CD4-positive, CD25-positive, alpha-beta regulatory T cell (primary cell): ENCODE measurements at places on chromosomes 4 and X. TPM values are rescaled to one million over a fixed set of nuclear protein-coding genes. Genes with fewer than 3 reads are reported as not detected.

- DNase-seq: no peak
- no peaks in the 10 kb centered on the region for H3K4me1 ChIP-seq
- no peaks in the 10 kb centered on the region for H3K36me3 ChIP-seq
- no peaks in the 10 kb centered on the region for H3K27me3 ChIP-seq
- H3K4me3 ChIP-seq: no peak overlapping the region
Measured at GRCh38 chr4:29717287-29718057, 1002.7 kb upstream of the PCDH7 start.

GRCh38 chrX:54710920-54711319 is 87.1 kb downstream of the ITIH6 start:
- no peaks in the 10 kb centered on the region for H3K4me1 ChIP-seq
- no peak overlapping the region for H3K4me3 ChIP-seq
- no peaks in the 10 kb centered on the region for H3K36me3 ChIP-seq
- H3K27ac ChIP-seq: no peak overlapping the region

- no peaks in the 10 kb centered on the region for H3K27me3 ChIP-seq
- H3K36me3 ChIP-seq: no peaks in the 10 kb centered on the region
- no peak overlapping the region for H3K27ac ChIP-seq
Measured at GRCh38 chr4:97498875-97499274, 644.4 kb downstream of the STPG2 start.

DNA sequence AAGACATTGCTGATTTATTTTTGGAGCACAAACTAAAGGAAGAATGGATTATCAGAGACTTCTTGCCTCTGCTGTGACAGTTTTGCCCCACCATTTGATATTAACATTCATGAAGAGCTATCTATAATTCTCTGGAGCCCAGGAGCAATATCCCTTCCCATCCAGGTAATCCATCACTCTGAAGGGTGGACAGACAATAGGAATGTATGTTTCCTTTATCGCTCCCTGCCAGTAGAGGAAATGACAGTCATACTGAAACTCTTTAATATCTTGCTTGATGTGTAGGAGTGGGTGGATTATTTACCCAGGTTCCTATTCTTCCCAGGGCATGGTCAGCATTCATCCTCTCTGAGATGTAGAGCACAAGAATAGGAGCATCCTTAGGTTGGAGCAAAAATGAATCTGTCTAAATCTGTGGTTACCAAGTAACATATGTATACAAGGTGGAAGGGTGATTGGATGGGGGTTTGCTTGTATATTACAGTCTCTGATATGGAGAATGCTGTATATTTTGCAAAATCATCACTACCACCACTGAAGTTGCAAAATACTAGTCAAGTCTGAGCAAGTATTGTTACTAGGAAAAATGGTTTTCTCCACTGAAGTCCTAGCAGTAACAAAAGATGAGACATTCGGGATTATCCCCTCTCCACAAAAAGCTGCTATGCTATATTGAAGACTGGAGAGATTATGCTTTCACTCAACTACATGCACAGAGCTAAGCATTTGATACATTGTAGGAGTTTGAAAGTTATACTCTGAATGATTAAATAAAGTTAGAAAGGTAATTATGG is 151.6 kb downstream of the CBLL2 start:
- H3K4me3 ChIP-seq: no peak overlapping the region
- H3K27ac ChIP-seq: no peak overlapping the region
- H3K4me1 ChIP-seq: no peaks in the 10 kb centered on the region
- no peak for DNase-seq
- H3K27me3 ChIP-seq: no peaks in the 10 kb centered on the region
- H3K36me3 ChIP-seq: no peaks in the 10 kb centered on the region

The LARP1B gene
- 3.5 TPM for polyA plus RNA-seq

- H3K36me3 ChIP-seq: no peaks in the 10 kb centered on the region
- H3K4me3 ChIP-seq: no peak overlapping the region
- H3K4me1 ChIP-seq: no peaks in the 10 kb centered on the region
- no peak for DNase-seq
- H3K27me3 ChIP-seq: no peaks in the 10 kb centered on the region
Measured at GRCh38 chr4:6506616-6507140, 34.3 kb upstream of the PPP2R2C start.

- H3K27ac ChIP-seq: no peak overlapping the region
- H3K36me3 ChIP-seq: no peaks in the 10 kb centered on the region
- H3K4me3 ChIP-seq: no peak overlapping the region
- no peaks in the 10 kb centered on the region for H3K27me3 ChIP-seq
Measured at GRCh38 chr4:8148785-8149435, 9.7 kb downstream of the ABLIM2 start.

DNA sequence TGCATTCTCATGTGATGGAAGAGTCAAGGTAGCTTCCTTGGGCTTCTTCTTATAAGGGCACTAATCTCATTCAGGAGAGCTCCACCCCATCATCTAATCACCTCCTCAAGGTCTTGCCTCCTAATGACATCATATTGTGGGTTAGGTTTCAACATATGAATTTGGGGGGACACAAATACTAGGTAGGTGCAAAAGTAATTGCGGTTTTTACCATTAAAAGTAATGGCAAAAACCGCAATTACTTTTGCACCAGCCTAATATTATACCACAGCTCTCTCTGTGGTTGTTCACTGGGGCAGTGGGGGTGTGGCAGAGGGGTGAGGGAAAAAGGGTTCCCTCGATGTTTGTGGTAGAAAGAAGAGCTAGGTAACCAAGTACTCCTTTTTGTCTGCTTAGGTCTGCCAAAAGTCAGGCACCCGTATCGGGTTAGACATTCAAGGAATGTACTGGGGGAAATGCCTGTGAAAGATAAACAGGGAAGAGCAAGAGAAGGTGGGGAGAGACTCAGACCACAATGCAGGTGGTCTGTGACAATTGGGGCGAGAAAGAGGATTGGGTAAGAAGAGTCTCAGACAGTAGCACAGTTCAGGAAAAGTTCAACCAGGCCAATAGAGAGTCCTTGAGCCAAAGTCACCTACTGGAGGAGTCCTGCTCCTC is 78.9 kb upstream of the MTM1 start:
- H3K4me1 ChIP-seq: no peaks in the 10 kb centered on the region
- no peak overlapping the region for H3K27ac ChIP-seq
- H3K27me3 ChIP-seq: no peaks in the 10 kb centered on the region
- no peak overlapping the region for H3K4me3 ChIP-seq
- DNase-seq: no peak

- no peak overlapping the region for H3K27ac ChIP-seq
- H3K4me1 ChIP-seq: peaks cover 4% of the 10 kb centered on the region
- DNase-seq: no peak
- no peaks in the 10 kb centered on the region for H3K36me3 ChIP-seq
Measured at GRCh38 chrX:37871626-37872302, 24.4 kb upstream of the DYNLT3 start.

DNA sequence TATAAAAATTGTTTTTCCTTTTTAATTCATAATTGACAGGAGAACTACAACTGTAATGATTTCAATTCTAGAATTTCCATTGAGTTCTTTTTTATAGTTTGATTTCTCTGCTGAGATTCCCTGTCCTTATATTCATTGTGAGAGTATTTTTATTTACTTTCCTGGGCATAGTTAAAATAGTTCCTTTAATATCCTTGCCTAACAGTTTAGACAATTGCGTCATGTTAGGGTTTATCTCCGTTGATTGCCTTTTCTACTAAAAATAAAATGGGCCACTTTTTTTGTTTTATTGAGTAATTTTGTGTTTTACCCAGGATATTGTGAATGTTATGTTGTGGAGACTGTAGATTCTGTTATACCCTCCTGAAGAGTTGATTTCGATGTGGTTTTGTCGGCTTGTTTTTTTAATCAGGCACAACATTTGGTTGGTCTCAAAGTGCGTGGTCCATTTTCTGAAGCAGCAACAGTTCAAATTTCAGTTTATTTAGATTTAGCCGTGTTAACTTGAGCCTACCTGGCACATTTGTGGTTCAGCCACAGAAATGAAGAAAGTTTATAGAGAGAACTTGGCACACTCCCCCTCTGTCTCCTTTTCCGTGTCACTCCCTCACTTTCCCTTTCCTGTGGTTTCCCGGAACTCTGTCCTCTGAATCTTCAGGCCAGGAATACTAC is 16.0 kb upstream of the PRRG1 start:
- no peaks in the 10 kb centered on the region for H3K36me3 ChIP-seq
- H3K27me3 ChIP-seq: no peaks in the 10 kb centered on the region
- H3K4me3 ChIP-seq: no peak overlapping the region
- no peaks in the 10 kb centered on the region for H3K4me1 ChIP-seq

- H3K27ac ChIP-seq: no peak overlapping the region
- DNase-seq: no peak
- H3K27me3 ChIP-seq: no peaks in the 10 kb centered on the region
- peaks cover 38% of the 10 kb centered on the region for H3K36me3 ChIP-seq
Measured at GRCh38 chrX:47448165-47448806, 34.7 kb downstream of the ZNF41 start.

The ZFX gene
- polyA plus RNA-seq: 39.2 TPM

GRCh38 chrX:110732266-110732665 is 63.4 kb downstream of the CHRDL1 start:
- no peak overlapping the region for H3K4me3 ChIP-seq
- no peaks in the 10 kb centered on the region for H3K36me3 ChIP-seq
- no peaks in the 10 kb centered on the region for H3K27me3 ChIP-seq
- H3K27ac ChIP-seq: no peak overlapping the region
- H3K4me1 ChIP-seq: no peaks in the 10 kb centered on the region

The ARHGAP36 gene
- not detected for polyA plus RNA-seq

DNA sequence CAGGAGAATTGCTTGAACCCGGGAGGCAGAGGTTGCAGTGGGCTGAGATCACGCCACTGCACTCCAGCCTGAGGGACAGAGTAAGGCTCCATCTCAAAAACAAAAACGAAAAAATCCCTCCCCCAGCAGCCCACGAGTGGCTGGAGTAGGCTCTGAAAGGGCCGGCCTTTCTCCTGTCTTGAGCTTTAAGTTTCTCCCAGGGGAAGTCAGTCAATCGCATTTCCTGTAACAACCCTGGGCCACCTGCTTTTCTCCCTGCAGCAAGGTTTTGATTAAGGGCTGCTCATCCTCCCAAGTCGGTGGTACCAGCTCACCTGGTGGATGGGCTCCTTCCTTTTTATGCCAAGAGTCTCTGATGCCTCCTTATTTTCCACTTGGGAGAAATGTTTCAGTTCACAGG is 2.0 kb upstream of the NYX start:
- H3K36me3 ChIP-seq: no peaks in the 10 kb centered on the region
- peaks cover 6% of the 10 kb centered on the region for H3K4me1 ChIP-seq
- no peaks in the 10 kb centered on the region for H3K27me3 ChIP-seq
- no peak overlapping the region for H3K27ac ChIP-seq
- no peak overlapping the region for H3K4me3 ChIP-seq
- DNase-seq: no peak

The CC2D2A gene
- 0.49 TPM for polyA plus RNA-seq

GRCh38 chr4:2811830-2812611 is 19.1 kb downstream of the SH3BP2 start:
- H3K27ac ChIP-seq: peak overlapping the region; percentile 87
- H3K4me3 ChIP-seq: peak overlapping the region; percentile 55
- H3K4me1 ChIP-seq: peaks cover 50% of the 10 kb centered on the region
- H3K36me3 ChIP-seq: no peaks in the 10 kb centered on the region
- no peaks in the 10 kb centered on the region for H3K27me3 ChIP-seq
- DNase-seq: peak; percentile 59

- no peaks in the 10 kb centered on the region for H3K4me1 ChIP-seq
- H3K27me3 ChIP-seq: no peaks in the 10 kb centered on the region
- H3K27ac ChIP-seq: no peak overlapping the region
- no peaks in the 10 kb centered on the region for H3K36me3 ChIP-seq
Measured at GRCh38 chrX:145609951-145610511, 207.6 kb upstream of the SLITRK2 start.

The BST1 gene
- polyA plus RNA-seq: 6.5 TPM

- H3K27ac ChIP-seq: no peak overlapping the region
- no peaks in the 10 kb centered on the region for H3K36me3 ChIP-seq
- no peak for DNase-seq
- H3K4me3 ChIP-seq: no peak overlapping the region
- no peaks in the 10 kb centered on the region for H3K4me1 ChIP-seq
Measured at GRCh38 chr4:126306152-126306869, 991.6 kb downstream of the FAT4 start.

- no peak overlapping the region for H3K27ac ChIP-seq
- no peaks in the 10 kb centered on the region for H3K27me3 ChIP-seq
Measured at GRCh38 chr4:72557021-72557420, 12.0 kb downstream of the ADAMTS3 start.

DNA sequence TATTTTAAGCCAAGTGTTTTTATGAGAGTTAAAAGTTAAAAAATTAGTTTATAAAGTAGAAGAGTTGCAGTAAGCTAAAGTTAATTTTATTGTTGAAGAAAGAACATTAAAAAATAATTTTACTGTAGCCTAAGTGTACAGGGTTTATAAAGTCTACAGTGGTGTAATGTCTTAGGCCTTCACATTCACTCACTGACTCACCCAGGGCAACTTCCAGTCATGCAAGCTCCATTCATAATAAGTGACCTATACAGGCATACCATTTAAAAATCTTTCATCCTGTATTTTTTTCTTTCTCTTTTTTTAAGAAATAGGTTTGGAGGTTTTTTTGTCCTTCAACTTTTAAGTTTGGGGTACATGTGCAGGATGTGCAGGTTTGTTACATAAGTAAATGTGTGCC is 87.9 kb upstream of the NR3C2 start:
- no peak for DNase-seq
- H3K36me3 ChIP-seq: no peaks in the 10 kb centered on the region
- H3K4me1 ChIP-seq: no peaks in the 10 kb centered on the region
- H3K27me3 ChIP-seq: no peaks in the 10 kb centered on the region

DNA sequence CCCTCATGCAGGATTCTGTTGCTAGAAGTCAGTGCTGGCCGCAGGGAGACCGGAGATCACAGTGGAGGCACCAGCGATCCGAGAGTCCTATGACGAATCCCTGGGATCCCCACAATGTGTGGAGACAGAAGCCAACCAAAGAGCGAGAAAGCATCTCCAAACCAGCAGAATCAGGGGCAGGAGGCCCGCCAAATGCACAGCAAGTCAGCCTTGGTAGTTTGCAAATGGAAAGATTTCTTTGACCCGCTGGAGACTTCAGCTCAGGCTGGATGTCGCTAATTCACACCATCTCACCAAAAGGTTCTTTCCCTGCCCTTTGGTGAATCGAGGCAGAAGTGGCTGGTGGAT is 505 bp upstream of the PKD2 start:
- H3K27me3 ChIP-seq: peaks cover 3% of the 10 kb centered on the region
- DNase-seq: no peak
- peak overlapping the region; percentile 61 for H3K4me3 ChIP-seq
- H3K4me1 ChIP-seq: peaks cover 25% of the 10 kb centered on the region
- no peak overlapping the region for H3K27ac ChIP-seq
- H3K36me3 ChIP-seq: no peaks in the 10 kb centered on the region

The IL2 gene
- polyA plus RNA-seq: not detected

The TGIF2LX gene
- not detected for polyA plus RNA-seq

The GIMD1 gene
- polyA plus RNA-seq: not detected
